CD4-positive, alpha-beta T cell treated with Interleukin-17A for 4 hours (primary cell): ENCODE measurements at places on chromosomes 16 and 17.

GRCh38 chr16:5971924-5972323, 874.3 kb upstream of the EEF2KMT start:
- DNase-seq = no peak

DNA sequence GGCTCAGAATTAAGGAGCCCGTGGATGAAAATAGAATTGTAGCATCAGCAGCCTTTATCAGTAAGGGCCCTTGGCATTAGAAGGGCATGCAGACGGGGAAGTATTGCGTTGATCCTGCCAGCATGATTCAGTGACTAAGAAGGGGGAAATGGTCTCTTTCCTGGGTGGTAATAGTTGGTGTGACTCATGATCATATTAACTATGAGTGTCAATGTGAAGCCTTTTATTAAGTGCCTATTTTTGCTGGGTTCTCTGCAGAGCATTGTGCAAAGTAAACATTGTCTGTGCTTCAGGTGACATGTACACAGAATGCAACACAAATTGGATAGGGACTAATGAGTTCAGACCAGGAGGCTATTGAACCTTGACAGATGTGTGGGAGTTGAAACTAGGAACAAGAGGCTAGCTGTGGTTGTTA, 24.5 kb downstream of the RCVRN start:
- DNase-seq = no peak

GRCh38 chr17:63429766-63430165, 16.3 kb downstream of the CYB561 start:
- DNase-seq = no peak

DNA sequence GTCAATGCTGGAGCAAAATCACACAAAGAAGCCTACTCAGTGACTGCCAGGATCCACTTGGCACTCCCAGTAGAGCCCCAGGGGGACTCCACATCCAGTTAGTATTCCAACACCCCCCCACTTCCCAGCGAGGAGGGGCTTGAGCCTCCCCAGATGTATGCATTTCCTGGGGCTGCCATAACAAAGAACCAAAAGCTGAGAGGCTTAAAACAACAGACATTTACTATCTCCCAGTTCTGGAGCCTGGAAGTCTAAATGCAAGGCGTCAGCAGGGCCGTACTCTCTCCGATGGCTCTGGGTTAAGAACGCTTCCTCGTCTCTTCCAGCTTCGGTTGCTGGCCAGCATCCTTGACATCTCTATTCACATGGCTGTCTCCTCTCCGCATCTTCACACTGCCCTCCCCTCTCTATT, 23.0 kb upstream of the GNA13 start:
- no peak for DNase-seq

- no peak for DNase-seq
These were observed 597.4 kb downstream of the MAF start for GRCh38 chr16:79003026-79003609.

- DNase-seq = no peak
These were observed 54.3 kb downstream of the WNT3 start for GRCh38 chr17:46764000-46764708.

DNA sequence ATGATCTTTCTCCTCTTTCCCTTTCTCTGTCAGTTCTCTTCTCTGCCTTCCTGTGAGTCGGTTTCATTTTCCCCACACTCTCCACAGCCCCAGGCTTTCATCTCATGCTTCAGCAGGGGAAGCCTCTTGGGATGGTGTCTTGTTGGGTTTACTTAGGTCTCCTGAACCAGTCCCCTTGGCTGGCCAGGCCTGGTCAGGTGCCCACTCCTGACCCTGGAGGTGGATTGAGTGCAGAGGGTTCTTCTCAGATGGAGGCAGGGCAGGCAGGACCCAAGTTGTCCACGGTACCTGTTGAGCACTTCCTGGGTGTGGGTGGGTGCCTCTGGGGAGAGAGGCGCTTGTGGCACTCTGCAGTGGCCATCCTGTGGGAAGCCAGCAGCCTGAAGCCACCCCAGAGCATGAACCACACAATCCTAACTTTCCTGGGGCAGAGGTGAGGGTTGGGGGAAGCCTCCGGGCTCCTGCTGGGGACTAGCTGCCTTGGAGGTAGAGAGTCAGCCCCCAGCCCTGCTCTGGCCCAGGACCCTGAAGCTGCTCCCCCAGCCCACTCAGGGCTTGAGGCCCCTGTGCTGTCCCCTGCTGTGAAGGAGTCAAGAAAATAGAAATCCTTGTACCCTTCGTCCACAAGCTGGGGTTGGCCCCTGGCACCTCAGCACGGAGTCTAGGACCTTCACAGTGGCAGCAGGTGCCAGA, 2.0 kb upstream of the RAP1GAP2 start:
- no peak for DNase-seq
